Stimulated activated CD4-positive, alpha-beta T cell treated with anti-CD3 and anti-CD28 coated beads, TNF-alpha, amount 100 ng/mL, for 1 hour (primary cell): ENCODE measurements at places on chromosomes 2 and 18.

- no peak for DNase-seq
These were observed 88.1 kb downstream of the EIPR1 start for GRCh38 chr2:3289526-3289925.

DNA sequence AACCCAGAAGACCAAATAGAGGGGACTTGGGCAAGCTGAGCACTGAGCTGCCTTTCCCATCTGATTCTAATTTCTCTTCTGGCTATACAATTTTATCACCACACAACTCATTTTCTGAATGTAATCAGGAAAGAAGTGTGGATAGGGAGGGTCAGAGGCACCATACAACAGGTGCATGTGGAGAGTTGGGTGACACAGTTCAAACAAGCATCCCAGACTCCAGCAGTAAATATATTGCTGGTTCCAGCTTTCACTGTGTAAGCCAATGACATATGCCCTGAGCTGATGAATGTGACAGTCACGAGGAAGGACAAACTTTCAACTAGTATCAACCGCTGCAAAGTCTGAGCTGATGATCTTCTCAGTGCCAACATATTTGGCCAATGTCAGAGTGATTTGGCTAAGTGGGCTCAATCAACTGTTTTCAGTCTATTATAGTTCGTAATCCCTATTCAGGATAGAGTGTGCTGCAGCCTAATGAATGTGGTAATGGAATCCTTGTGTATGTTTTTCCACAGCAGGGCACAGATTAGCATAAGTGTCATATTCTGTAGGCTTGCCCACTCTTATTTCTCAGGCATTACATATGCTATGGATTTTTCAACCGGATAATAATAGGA is 109.9 kb upstream of the MEIS1 start:
- DNase-seq: no peak

DNA sequence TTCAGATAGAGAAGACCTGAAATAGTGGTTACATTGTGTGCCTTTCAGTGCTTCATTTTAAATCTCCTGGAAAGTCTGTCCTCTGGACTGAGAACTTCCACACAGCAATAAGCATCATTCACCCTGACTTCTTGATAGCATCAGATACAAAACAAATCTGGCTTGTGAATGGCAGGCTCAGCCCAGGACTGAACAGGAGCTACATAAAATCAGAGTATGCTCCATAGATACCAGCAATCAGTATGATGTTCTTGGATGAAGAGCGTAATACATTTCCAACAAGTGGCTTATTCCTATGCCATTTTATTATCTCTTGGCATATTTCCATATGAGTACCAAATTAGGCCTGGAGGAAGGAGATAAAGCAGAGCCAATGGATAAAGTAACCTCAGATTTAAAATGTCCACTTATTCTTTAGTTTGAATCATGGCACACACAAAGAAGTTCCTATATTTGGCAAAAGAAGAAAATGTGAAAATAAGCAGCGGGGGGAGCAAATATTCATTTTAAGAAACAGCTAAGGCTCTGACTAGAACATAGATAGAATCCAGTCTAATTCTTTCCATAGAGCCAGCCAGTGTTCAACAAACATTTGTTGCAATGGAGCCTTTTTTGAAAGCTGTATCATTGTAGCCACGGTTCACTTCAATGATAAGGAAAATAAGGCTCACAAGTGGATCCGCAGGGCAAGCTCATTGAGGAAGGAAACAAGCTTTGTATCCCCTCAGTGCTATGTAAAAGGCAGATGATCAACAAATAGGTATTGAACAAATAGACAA is 230.8 kb upstream of the CHAC2 start:
- DNase-seq: no peak

GRCh38 chr2:160054984-160055725 is 7.3 kb downstream of the PLA2R1 start:
- DNase-seq: no peak

DNA sequence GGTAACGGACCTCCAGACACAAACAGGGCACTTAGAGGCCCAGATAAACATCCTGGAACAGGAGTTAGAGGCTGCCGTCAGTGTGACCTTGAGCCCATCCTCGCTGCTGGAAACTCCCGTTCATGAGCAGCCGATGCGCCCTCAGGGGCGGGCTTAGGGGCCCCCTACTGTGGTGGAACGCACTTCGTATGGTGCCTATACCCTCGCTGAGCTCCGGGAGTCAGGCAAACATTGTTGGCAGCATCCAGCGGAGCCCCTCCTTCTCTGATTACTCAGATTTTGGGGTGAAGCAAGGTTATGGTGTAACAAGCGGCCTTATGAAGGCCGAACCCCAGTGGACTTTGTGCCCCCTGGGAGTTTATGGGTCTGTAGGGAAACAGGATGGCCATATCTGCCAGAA is 205.3 kb upstream of the SYT4 start:
- no peak for DNase-seq

DNA sequence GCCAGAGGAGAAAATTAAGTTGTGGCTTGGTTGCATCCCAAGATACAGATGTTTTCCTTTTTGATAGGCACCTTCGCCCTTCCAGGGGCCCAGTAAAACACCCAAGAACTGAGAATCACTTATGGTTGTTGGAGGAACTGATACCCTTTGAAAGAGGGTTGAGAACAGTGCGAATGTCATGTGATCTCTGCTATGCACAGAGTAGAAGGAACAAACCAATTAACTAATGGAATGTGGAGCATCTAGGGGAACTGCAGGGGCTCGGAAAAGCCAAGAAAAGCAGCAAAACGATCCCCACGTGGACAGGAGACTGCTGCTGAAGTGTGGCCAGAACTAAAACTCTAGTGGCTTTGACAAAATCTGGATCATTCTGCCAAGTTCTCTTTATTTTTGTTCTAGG is 58.8 kb downstream of the APOB start:
- no peak for DNase-seq

DNA sequence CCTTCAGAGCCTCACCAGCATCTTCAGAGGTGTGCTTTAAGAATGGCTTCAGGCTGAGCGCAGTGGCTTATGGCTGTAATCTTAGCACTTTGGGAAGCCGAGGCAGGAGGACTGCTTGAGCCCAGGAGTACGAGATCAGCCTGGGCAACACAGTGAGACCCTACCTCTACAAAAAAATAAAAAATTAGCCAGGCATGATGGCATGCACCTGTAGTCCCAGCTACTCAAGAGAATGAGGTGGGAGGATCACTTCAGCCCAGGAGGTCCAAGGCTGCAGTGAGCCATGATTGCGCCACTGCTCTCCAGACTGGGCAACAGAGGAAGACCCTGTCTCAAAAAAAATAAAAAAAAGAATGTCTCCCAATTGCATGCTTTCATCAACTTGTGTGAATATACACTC is 133.3 kb upstream of the ARL5A start:
- no peak for DNase-seq

- DNase-seq: no peak
These were observed 47.5 kb upstream of the TXNDC2 start for GRCh38 chr18:9838144-9838877.

DNA sequence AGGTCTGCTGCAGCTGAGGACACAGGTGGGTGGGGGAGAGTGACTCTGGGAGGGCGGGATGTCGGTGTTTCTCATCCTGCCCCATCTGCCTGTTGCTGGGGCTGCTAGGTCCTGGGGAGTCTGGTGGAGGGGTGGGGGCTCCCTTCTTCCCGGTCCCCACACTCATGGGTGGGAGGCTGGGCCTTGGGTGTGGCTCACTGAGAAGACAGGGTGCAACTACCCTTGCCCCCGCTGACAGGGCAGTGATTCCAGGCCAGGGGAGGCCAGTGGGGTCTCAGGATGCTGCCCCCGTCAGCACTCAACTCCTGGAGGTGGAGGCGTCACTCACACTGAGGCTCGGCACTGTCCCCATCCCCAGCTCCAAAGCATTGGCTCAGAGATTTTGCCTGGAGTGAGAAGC is 7.7 kb upstream of the NFATC1 start:
- DNase-seq: no peak

DNA sequence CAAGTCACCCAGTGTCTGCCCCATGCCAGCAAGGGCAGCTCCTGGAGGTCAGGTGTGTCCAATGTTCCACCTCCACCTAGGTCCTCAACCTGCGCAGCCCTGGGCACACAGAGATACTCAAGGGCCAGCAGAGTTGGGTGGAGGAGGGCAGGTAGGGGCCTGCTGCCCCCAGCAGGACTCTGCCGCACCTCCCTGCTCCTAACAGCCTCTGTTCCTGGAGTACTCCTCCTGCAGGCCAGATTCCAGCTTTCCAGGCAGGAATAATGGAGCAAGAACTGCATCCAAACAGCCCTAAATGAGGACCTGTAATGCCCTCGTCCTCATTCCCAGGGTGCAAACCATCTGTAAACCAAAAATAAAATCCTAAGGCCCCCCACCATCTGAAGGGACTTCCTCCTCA is 44.4 kb upstream of the ACAA2 start:
- no peak for DNase-seq

DNA sequence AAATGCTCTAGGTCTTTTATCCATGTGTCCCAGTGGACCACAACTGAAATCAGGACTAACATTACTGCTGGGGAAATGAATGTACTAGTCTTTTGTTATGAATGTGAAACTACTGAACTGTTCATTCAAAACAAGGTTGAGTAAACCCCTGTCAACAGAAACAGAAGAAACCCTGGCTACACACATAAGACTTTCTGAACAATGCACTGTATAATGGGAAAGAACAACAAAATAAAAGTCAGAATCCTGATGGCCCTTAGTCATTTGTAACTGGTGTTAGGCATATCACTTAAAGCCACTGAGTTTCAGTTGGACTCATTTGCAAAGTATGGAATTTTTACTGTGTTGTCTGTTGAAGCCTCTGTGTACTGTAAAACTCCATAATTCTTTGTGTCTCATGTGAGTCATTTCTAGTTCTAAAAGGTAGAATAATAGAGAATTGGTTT is 77.0 kb upstream of the UBXN4 start:
- no peak for DNase-seq

DNA sequence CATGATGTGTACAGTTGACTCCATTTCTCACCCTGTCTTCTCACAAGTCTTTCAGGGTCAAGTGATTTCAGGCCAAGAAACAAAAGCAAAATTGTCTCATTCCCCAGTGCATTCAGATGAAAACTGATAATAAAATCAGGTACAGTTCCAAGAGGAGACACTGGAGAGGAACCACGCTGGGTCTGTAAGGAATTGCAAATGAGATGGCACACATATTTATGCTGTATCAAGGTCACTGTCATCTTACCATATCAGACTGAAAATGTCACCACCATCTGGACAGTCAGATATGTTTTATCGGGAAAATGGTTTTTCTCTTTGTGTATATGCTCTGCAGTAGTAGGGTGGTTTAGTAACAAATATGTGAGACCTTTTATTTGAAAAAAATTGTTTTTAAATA is 91.7 kb downstream of the CCDC138 start:
- no peak for DNase-seq

GRCh38 chr2:46973673-46974072 is 58.1 kb upstream of the MCFD2 start:
- DNase-seq: no peak

DNA sequence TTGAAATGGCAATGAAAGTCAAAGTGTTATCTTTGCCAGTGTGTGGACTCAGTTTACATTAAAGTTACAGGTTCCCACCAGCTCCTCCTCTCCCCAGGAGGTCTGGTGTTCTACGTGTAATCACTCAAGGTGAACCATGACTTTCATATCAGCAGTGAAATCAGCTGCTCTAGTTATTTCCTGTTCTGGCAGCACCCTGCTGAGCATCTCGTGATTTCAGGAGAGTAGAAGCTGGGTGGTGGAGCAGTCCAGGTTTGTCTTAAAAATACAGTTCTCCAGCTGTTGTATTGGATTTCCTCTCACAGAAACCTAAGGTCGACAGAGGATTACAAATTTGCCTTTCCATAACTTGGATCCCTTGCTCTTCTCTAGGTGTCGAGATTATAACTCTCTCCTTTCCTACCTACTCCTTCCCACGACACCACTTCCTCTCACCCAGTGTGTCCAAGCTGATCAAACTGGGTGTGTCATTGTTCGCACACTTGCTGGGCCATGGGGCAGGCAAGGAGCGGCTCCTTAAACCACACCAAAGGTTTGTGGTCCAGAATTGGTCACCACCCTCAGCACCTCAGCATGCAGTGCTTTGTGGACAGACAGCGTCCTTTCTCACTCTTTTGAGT is 13.0 kb upstream of the ARHGAP25 start:
- DNase-seq: no peak

GRCh38 chr2:128299628-128300027 is 19.0 kb downstream of the HS6ST1 start:
- no peak for DNase-seq

DNA sequence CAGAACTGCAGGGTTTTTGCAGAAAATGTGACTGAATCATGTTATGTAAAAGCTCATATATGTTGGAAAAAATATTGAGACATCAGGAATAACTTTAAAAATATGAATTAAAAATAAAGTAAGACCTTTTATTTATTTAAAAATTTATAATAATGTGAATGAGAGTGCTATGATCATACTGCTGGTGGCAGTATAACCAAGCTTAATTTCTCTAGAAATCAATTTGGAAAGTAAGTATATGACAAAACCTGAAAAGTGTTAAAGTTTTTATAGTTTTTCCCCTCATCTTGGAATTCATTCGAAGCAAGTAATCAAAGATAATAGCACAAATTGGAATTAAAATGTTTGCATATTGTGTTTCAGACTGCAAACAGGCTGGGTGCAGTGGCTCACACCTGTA is 7.5 kb downstream of the SLC39A10 start:
- no peak for DNase-seq

- DNase-seq: no peak
These were observed 1.6 kb downstream of the TSHZ1 start for GRCh38 chr18:75211953-75212750.

- no peak for DNase-seq
These were observed 39.9 kb upstream of the SMAD7 start for GRCh38 chr18:48990481-48991318.

DNA sequence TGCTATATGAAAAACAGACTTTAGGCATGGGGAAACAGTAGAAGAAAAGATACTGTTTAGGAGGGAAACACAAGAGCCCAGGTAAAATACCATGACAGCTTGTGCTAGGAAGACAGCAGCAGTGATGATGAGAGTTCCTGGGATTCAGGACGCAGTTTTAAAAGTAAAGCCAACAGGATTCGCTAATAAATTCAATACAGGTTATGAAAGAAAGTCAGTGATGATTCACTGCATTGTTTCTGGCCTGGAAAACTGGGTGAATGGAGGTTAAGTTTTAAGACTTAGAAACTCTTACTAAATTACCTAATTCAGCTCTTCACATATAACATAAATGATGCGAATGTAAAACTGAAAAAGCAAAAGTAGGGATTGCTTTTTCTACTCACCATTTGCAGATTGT is 27.9 kb upstream of the RNU4ATAC start:
- DNase-seq: no peak

- no peak for DNase-seq
These were observed 2.5 kb downstream of the SPOPL start for GRCh38 chr2:138504092-138504491.

- no peak for DNase-seq
These were observed 18.6 kb downstream of the CAPN10 start for GRCh38 chr2:240604939-240605716.
